Vagina (tissue), 2 donors: ENCODE measurements at places on chromosomes 1 and 21.

GRCh38 chr21:41064334-41064791 is 103.6 kb upstream of the BACE2 start:
- no peak for DNase-seq

GRCh38 chr1:220342853-220343252 is 70.6 kb upstream of the RAB3GAP2 start:
- DNase-seq = no peak

- no peak for DNase-seq
These were observed 26.6 kb upstream of the HPDL start for GRCh38 chr1:45299981-45300668.

DNA sequence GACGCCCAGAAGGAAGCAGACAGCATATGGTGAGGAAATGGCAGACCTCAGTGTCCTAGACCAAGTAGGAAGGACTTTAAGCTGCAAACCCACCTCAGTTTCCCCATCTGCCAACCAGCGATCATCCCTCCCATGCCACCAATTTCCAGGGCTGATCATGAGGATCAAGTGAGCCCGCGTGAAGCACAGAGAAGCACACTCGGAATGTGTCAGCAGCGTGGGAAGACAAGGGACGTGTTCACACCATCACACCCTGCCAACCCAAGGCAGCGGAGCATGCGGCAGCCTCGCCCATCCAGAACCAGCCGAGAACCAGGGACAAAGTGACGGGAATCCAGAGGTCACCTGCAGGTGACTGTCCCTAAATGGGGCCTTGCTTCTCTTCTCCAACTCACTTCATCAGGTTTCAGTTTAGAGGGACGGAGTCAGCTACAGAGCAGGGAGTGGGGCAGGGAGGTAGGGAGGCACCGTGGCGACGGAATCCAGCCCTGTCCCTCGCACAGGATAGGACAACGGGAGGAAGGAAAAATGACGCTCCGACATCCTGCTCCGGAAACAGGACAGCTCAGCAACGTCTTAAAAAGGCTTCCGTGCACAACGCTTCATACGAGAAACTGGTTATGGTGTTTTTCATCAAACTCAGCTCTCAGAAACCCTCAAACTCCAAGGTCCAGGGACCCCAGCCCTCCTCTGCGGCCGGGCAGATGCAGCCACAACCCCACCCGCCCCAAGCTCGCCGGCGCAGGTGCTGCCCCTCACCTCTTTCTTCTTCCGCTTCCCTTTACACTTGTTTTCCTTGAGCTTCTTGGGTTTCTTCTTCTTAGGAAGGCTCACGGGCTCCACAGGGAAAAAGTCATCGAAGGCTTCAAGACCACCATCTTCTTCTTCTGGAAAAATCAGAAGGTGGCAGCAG is 12.5 kb downstream of the CHD5 start:
- no peak for DNase-seq

GRCh38 chr1:91883470-91883869 is 2.5 kb downstream of the TGFBR3 start:
- no peak for DNase-seq

GRCh38 chr21:45629046-45629981 is 14.2 kb upstream of the PCBP3 start:
- DNase-seq = peak; percentile 75

DNA sequence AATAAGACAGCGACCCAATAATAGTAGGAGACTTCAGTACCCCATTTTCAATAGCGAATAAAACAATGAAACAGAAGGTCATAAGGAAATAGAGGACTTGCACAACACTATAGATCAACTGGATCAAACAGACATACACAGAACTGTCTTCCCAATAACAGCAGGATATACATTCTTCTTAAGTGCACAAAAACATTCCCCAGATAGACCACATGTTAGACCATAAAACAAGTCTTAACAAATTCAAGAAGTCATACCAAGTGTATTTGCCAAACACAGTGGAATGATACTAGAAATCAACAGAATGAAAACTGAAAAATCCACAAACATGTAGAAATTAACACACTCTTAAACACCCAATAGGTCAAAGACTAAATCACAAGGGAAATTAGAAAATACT is 78.0 kb downstream of the LBR start:
- no peak for DNase-seq

- DNase-seq = no peak
These were observed 37.2 kb downstream of the CAMSAP2 start for GRCh38 chr1:200775850-200776249.

DNA sequence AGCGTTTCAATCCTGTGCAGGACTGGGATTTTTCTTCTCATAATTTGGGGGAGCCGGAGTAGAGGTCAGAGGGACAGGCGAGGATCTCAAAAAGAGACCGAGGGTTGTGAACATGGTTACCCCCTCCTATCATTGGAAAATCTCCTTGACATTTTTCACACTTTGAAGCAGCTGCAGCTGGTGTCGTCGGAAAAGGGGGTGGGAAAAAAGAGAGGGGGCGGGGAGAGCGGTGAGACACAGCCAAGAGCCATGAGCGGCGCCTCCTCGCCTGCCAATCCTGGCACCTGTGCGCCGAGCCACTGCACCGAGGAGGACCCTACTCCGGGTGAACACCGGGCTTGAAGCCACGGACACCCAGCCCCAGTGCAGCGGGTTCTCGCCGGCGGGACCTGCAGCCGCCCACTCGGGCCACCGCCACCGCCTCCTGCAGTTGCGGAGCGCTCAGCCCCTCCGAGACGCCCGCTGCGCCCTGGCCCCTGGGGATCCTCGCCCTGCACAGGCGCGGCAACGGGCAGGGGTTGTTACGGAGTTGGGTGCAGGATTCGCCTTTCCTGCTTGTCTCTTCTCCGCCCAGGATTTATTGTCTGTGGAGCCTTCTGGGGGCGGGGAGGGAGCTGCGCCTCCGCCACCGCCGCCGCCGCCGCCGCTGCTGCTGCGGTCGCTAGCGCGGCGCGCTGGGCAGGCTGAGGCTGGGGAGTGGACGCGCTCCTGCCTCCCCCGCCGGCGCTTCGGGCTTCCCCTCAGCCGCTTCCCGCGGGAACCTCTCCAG is at the start of gene LRRC7:
Gene LRRC7 (plus strand): TSS at position 271 of the 769 bp plus-strand sequence. CDS start 718 bp downstream, outside the sequence.
- no peak for DNase-seq

DNA sequence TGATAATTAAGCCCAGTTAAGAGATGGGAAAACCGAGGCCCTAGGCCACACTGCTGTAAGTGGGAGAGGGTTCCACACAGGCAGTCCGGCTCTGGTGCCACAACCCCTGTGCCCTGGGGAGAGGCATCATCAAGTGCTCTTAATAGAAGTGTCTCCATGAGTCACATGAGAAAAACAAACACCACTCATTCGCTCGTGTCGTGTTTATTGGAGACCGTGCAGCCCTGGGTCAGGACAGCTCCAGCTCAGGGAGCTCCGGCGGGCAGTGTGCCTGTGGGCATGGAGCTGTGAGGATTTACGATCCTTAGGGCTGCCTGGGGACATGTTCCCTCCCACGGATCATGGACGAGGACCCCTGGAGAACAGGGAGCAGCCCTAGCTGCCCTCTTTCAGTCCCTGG is 658.5 kb downstream of the AJAP1 start:
- DNase-seq = no peak

GRCh38 chr1:78229344-78229743 is 183.6 kb downstream of the GIPC2 start:
- no peak for DNase-seq

GRCh38 chr1:25619101-25619890 is 2.7 kb downstream of the MAN1C1 start:
- no peak for DNase-seq

GRCh38 chr1:22352355-22352754 is 99.3 kb upstream of the ZBTB40 start:
- DNase-seq = no peak

- no peak for DNase-seq
These were observed 38.4 kb downstream of the NEK2 start for GRCh38 chr1:211637066-211637465.

GRCh38 chr21:28550057-28550825 is 442.4 kb downstream of the LTN1 start:
- DNase-seq = no peak

DNA sequence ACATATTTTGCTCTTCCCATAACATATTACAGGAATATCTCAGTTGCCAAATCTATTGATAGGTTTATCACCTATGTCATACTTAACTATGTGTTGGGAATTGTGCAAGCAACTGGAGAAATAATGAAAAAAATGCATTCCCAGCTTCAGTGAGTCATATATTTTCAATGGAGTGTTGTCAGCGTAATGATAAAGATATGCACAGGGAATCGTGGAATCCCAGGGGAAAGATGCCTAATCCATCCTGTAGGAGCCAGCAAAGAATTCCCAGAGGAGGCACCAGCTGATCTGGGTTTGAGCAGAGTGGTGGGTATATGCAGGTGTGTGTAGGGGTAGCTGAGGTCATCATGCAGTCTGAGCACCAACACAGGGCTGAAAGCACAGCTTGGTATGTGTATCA is 213.3 kb upstream of the DAB1 start:
- no peak for DNase-seq

GRCh38 chr1:221878134-221878533 is 136.2 kb upstream of the DUSP10 start:
- DNase-seq = no peak

- no peak for DNase-seq
These were observed 56.1 kb downstream of the HMCN1 start for GRCh38 chr1:185790194-185790735.

GRCh38 chr21:28227881-28228635 is 764.6 kb downstream of the LTN1 start:
- DNase-seq = no peak

DNA sequence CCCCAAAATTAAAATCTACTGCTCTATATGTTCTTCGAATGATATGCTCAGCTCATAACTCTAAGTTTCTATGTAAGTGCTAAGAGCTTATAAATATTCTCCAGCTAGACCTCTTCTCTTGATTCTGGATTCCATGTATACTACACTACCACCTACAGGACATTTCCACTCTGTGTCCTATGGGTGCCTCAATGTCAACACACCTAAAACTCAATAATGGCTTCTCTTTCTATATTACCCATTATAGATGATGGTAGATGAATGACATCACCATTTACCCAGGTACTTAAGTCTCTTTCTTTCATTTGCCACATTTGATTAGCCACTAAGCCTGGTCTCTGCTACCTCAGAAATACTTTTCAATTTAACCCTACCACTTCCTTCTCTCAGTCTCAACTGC is 41.3 kb downstream of the TBX19 start:
- no peak for DNase-seq

GRCh38 chr1:192516776-192517297 is 58.7 kb upstream of the RGS1 start:
- DNase-seq = no peak

- DNase-seq = no peak
These were observed 392.5 kb upstream of the PTBP2 start for GRCh38 chr1:96329121-96329520.

DNA sequence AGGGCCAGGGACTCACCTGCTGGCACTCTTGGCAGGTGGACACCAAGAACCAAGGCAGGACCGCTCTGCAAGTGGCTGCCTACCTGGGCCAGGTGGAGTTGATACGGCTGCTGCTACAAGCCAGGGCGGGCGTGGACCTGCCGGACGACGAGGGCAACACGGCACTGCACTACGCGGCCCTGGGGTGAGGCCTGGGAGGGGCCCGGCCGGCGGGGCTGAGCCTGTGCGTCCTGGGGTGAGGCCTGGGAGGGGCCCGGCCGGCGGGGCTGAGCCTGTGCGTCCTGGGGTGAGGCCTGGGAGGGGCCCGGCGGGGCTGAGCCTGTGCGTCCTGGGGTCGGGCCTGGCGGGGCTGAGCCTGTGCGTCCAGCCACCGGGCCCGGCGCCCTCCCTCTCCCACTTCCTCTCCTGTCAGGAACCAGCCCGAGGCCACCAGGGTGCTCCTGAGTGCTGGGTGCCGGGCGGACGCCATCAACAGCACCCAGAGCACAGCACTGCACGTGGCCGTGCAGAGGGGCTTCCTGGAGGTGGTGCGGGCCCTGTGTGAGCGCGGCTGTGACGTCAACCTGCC is 4.6 kb upstream of the MMP23B start:
- DNase-seq = no peak

DNA sequence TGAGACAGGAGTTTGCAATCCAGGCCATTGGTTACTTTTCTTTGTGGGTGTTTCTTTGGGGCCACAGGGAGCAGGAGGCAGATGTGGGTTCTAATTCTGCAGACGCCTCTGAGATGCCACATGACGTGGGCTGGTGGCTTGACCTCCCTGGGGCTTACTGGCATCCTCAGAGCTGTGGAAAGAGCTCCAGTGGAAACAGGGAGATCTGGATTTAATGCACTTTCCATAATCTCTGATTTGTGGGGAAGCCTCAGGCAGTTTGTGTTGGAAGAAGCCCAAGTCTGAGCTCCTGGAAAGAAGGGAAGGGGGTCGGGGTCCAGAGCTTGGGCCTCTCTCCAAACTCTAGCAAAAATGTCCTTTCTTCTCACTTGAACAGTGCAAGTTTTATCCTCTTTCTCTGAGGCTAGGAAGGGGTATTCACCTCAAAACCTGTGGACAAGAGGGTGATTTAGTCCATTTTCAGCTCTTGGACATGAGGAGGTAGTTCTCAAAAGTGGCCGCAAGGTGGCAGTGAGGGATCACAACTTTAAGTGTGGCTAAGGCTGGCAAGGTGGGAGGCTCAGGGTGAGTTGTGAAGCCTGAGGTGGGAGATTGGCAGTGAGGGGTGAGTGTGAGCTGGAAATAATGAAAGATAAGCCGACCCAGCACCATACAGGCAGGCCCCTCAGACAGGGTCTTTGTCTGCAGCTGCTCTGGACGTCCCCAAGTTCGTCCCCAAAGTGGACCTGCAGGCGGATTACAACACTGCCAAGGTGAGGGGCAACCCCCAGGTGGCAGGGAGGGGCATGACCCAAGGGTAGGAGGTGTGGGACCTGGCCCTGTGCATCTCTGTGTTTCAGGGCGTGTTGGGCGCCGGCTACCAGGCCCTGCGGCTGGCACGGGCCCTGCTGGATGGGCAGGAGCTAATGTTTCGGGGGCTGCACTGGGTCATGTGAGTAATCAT is 9.2 kb downstream of the IKBKE start:
- no peak for DNase-seq

DNA sequence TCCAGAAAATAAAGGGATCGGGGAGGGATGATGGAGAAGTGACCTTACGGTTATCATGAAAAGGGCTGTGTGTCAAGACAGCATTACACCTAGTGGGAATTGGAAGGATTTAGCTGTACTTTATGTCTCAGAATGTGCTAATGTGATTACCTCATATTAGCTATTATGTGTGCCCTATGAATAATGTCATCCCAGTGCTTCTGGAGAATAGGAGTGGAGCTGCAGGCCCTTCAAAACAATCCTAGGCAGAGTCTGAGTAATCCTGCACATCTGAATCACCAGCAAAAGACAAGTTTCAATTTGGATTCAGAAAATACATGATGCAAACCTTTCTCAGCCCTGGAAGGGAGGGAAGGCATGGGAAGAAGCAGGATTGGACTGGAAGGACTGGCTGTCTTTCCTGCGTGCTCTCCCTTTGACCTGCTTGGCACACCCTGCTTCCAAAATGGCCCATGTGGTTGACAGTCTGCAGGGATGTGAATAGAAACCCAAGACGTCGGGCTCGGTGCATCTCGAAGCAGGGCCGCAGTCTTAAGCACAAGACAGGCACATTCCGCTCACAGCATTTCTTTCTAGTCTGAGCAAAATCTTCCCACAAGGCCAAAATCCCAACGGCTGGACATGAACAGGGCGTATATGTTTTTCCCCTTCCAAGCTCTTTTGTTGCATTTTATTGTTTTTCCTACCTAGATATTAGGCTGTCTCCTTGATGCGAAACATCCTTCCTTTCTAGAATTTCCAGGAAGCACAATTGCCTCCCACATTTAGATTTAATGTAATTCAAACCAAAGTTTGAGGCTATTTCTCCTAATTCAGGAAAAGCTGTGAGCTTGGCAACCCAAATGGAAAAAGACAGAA is 54.3 kb upstream of the TARBP1 start:
- DNase-seq = no peak

GRCh38 chr21:29230551-29231261 is 68.0 kb upstream of the BACH1 start:
- no peak for DNase-seq
